Activated naive CD8-positive, alpha-beta T cell treated with anti-CD3 and anti-CD28 coated beads for 36 hours (primary cell): ENCODE measurements at places on chromosomes 2 and 18. TPM values are rescaled to one million over a fixed set of nuclear protein-coding genes. Genes with fewer than 3 reads are reported as not detected.

DNA sequence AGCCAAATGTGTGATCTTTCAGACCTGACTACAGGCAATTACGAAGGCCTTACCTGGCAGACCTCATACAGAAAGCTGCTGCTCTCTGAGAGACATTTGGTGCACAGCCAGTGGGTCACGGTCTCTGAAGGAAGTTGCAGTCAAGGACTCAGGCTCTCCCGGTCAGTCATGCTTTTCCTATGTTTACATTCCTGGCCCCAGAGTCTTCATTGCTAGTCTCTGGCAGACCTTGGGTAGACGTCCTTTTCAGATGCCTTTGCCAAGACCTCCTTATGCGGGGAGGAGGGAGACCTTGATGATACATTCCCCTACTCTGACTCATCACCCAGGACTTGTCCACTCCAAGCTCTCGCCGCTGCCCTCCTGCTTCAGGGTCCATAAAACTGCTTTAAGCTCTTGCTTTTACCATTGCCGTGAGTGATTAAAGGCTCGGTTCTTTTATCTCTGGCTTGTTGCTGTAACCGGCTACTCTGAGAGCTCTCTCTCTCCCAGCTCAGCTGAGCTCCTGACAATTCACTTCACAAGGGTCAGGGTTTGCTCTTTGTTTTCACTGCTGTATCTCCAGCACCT lies 62.0 kb upstream of the SLC35F5 start:
- H3K4me3 ChIP-seq = no peak overlapping the region
- H3K27me3 ChIP-seq = no peaks in the 10 kb centered on the region
- H3K27ac ChIP-seq = no peak overlapping the region
- DNase-seq = no peak
- no peaks in the 10 kb centered on the region for H3K4me1 ChIP-seq
- H3K36me3 ChIP-seq = no peaks in the 10 kb centered on the region

GRCh38 chr2:191707542-191707941 lies 29.6 kb downstream of the NABP1 start:
- H3K36me3 ChIP-seq = peaks cover 11% of the 10 kb centered on the region
- no peak overlapping the region for H3K27ac ChIP-seq
- H3K27me3 ChIP-seq = no peaks in the 10 kb centered on the region
- H3K4me3 ChIP-seq = no peak overlapping the region
- no peak for DNase-seq
- no peaks in the 10 kb centered on the region for H3K4me1 ChIP-seq

GRCh38 chr18:22159014-22159413 lies 10.4 kb upstream of the GATA6 start:
- H3K36me3 ChIP-seq = no peaks in the 10 kb centered on the region
- no peak for DNase-seq
- no peak overlapping the region for H3K4me3 ChIP-seq
- H3K27me3 ChIP-seq = peaks cover 38% of the 10 kb centered on the region

- no peak for DNase-seq
- H3K27ac ChIP-seq = no peak overlapping the region
- H3K36me3 ChIP-seq = no peaks in the 10 kb centered on the region
- H3K4me3 ChIP-seq = no peak overlapping the region
- no peaks in the 10 kb centered on the region for H3K27me3 ChIP-seq
Observed at GRCh38 chr2:210288408-210288807, 26.6 kb downstream of the MYL1 start.

DNA sequence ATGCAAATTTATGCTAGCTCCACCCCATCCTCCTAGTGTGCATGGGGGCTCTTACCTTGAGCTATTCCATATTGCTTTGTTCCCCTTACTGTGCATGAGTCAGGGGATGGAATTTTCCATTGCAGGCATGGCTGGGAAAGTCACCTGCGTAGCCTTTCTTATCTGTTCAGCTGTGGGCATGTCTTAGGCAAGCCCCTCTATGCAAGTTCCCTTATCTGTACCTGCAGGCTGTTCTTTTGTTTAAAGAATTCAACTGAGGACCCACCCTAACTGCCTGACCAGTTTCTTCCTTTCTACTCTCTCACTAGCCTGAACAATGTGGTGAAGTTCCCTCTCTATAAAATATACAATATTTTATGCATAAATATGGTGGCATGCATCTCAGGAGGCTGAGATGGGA lies 54.2 kb upstream of the CDCA7 start:
- H3K4me3 ChIP-seq = no peak overlapping the region
- H3K27ac ChIP-seq = no peak overlapping the region
- H3K36me3 ChIP-seq = peaks cover 5% of the 10 kb centered on the region
- no peak for DNase-seq
- peaks cover 3% of the 10 kb centered on the region for H3K27me3 ChIP-seq

GRCh38 chr2:236536727-236537398 lies 32.8 kb upstream of the ACKR3 start:
- peaks cover 19% of the 10 kb centered on the region for H3K36me3 ChIP-seq
- H3K27ac ChIP-seq = peak overlapping the region; percentile 91
- no peaks in the 10 kb centered on the region for H3K27me3 ChIP-seq
- H3K4me3 ChIP-seq = peak overlapping the region; percentile 89

DNA sequence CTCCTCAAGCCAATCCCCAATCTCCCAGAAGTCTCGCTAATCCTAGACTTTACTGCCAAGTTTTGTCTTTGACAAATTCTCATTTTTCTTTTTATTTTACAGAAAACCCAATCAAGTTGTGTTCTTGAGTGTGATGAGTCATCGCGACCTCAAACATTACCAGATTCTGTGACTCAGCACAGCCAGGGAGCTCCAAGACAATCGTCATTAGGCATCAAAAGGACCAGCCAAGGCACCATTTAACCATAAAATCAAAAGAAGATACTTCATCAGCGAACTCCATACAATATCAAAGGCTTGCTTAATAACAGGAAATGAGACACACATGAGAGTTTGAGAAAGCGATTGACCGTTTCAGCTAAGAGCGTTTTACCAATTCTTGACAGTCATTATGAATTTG lies 146.2 kb upstream of the AGAP1 start:
- no peak overlapping the region for H3K27ac ChIP-seq
- no peak for DNase-seq
- H3K27me3 ChIP-seq = peaks cover 27% of the 10 kb centered on the region
- H3K4me3 ChIP-seq = no peak overlapping the region

The TEX51 gene
- not detected for total RNA-seq

The PRR30 gene
- total RNA-seq = not detected

The ABCG8 gene
- not detected for total RNA-seq

The GALNT13 gene
- 0.16 TPM for total RNA-seq

The PJVK gene
- 2.8 TPM for total RNA-seq

The RAPGEF4 gene
- 0.72 TPM for total RNA-seq

The RIT2 gene
- total RNA-seq = not detected
